ENCODE measurements at places on chromosomes 3 and 15.

- ATAC-seq = no peak
These were observed 415.3 kb downstream of the CNTN4 start for GRCh38 chr3:2513986-2514385.

DNA sequence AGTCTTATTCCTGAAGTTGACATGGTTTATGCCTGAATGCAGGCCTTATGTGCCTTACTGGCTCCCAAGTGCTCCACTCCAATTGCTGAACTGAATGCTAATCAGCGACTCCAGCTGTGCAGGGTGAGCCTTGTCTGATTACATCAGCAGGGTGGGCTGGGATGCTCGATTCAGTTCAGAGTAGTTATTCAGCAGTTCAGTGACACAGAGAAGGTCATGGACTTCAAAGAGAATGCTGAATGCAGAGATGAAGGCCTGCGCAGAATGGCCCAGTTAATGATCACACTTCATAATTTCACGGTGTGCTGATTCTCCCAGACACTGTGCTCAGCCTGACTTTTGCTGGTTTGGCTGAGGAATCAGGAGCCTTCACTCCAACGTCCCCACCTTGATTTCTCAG, 63.6 kb downstream of the CLDN1 start:
- ATAC-seq = no peak

GRCh38 chr3:30227571-30228301, 378.7 kb upstream of the TGFBR2 start:
- peak; percentile 60 for ATAC-seq

- ATAC-seq = no peak
These were observed 433.7 kb upstream of the NAALADL2 start for GRCh38 chr3:174425422-174425821.

GRCh38 chr15:74123658-74124057, 6.7 kb upstream of the ISLR2 start:
- no peak for ATAC-seq

DNA sequence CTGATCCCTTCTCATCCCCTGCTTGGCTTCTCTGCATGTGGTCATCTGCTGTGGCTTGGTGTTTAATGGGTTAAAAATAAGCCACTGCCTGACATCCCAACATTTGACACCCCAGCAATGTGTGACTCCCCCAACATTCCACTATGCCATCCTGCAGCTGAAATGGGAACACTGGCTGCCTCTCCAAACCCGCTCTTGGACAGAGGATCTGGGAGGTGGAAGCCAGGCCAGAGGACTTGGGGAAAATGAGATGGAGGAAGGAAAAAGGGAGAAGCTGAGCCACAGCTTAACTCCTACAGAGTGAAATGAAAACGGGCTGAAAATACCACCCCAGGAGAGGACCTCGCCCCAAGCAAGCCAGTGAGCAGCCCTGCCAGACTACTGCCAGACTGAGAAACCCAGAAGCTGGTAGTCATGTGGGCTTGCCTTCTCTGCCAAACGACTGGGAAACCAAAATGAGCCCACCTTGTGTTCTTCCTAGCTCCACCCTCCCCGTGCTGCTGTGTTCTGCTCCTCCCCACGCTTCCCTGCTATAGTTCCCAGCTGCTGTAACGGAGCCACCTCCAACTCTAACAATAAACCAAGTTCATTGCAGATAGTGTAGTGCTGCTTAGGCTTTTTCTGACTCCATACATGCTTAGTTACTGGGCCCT, 13.7 kb downstream of the MAP1A start:
- ATAC-seq = no peak

DNA sequence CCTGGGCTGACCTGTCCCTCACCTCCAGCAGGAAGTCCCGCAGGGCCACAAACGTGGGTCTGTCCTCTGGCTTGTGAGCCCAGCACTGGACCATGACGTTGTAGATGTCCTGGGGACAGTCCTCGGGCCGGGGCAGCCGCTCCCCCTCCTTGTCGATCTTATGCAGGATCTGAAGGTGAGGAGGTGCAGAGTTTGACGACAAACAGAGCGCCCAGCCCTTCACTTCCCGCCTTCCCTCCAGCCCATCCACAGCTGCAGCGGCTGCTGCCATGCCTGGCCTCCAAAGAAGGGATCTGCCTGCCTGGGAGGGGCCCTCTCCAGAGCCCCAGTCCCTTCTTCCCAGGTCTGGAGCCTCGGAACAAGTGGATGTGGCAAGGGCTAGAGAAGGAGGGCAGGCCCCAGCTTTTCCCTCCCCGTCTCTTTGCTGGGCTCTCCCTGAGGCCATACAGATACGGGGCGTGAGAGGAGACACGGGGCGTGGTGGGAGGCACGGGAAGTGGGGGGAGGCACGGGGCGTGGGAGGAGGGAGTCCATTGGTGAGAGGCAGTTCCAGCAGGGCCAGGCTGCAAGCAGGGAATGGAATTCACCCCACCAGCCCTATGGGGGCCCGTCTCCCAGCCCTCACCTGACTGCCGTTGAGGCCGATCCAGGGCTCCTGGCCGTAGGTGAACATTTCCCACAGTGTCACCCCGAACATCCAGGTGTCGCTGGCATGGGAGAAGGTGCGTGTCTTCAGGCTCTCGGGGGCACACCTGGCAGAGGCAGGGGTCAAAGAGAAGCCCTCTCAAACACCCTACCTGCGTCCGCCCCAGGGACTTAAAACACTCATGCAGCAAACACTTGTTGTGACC, 29.7 kb downstream of the TNK2 start:
- ATAC-seq = no peak

- ATAC-seq = no peak
These were observed 9.4 kb upstream of the STRIT1 start for GRCh38 chr3:155302891-155303290.

DNA sequence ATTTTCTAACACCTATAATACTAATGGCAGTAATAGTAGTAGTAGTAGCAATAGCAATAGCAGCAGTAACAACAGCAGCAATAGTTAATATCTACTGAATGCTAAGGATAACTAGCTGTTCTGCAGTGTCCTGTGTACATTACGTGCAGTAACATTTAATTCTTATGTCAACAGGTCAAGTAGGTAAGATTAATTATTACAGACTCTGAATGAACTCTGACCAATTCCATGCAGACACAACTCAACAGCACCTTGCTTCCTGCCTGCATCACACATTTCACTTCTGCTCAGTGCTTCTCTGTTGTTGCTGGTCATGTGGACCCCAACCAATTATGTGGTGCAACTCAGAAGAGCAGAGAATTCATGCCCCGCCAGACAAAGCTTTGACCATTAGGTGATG, 39.9 kb upstream of the ARHGEF26 start:
- no peak for ATAC-seq

DNA sequence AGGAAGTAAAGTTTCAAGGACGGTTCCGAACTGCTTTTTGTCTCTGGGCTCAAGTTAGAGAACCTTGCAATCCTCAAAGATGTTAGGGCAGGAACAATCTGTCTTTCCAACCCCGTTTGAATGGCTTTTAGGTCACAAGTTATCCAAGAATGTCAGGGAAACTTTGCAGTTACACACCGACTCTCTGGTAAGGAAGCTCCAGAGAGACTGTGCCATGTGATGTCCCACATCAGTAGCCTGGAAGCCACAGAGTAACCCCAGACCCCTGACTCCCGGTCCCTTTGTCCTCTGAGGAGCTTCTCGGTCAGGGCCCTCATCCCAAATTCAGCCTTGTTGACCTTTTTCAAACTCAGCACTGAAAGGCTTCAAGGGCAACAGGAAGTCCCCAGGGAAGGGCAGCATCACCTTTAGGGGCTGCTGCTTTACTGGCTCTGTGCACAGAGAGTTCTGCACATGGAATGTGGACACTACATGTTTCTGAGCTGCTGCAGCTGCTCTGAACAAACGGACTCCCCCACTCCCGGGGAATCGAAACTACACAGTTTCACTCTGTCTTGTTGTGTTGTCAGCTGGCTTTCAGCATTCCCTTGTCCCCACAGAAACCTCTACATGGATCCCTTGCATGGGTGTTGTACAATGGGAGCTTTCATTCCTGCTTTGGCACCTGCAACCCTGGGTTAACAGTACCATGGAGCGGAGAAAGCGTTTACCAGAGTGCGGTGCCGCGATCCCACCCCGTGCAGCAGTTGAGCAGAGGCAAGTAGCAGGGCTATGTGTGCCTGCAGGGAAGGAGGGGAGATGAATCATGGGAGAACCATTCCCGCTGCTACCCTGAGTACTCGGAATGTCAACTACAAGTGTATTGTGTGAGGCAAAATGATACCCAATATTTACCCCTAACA, 408.2 kb upstream of the THBS1 start:
- ATAC-seq = peak; percentile 73

DNA sequence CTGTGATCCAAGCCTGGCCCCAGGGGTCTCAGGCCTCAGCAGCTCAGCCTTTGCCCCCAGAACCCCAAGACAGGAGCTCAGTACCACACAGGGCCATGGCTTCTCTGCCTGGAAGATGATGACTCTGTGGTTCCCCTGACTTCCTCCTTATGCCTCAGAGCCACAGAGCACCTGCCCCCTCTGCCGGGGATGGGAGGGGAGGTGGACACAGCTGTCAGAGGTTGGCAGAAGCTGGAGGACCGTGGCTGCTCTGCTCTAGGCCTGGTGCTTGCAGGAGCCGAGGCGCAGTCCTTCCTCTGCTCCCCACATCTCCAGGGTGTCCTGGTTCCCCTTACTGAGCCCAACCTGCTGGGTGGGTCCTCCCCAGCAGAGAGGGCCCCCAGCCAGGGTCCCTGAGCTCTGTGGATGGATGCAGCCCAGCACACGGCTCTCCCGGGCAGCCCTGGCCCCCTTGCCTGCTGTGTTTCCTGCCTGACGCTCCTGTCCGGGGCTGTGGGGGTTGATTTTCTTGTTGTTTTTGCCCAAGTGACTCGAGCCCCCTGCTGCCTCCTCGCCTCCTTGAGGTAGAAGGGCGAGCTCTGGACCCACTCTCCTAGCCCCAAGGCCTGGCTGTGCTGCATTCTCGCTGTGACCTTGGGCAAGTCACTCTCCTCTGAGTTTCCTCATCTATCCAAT, 36.6 kb downstream of the PSTPIP1 start:
- no peak for ATAC-seq

DNA sequence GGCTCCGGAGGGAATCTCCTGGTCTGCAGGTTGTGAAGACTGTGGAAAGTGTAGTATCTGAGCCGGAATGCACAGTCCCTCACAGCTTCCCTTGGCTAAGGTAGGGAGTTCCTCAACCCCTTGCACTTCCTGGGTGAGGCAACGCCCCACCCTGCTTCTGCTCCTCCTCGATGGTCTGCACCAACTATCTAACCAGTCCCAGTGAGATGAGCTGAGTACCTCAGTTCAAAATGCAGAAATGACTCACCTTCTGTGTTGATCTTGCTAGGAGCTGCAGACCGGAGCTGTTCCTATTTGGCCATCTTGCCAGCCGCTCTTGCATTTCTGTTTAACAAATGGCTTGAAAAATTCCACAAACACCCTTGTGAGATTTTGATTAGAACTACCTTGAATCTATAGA, 156.1 kb downstream of the STXBP5L start:
- no peak for ATAC-seq

DNA sequence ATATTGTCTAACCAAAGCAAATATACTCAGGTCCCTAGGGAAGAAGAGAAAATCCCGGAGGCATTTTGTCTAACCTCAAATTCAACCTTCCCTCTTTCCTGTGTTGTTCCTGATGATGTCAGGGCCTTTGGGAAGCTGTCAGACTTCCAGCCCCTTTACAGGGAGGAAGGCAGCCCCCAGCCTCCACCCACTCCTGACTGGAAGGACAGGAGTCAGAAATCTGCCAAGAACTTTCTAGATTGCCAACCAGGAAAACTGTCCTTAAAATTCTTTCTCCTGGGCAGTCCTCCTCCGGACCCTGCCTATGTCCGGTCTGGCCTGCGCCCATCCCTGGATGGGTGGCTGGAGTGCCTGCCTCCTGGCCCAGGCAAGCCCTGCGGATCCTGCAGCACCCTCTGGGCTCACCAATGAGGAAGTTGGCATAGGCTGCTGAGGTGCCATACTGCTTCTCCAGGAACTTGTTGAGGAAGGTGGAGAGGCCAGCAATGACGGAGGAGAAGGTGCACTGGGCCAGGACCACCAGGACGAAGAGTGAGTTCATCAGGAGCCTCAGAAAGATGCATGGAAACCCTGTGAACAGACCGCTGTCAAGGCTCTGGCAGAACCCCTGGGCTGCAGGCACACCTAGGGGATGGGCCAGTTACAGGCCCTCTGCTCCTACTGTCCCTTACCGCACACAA, 52.6 kb upstream of the RAB6B start:
- peak; percentile 7 for ATAC-seq

DNA sequence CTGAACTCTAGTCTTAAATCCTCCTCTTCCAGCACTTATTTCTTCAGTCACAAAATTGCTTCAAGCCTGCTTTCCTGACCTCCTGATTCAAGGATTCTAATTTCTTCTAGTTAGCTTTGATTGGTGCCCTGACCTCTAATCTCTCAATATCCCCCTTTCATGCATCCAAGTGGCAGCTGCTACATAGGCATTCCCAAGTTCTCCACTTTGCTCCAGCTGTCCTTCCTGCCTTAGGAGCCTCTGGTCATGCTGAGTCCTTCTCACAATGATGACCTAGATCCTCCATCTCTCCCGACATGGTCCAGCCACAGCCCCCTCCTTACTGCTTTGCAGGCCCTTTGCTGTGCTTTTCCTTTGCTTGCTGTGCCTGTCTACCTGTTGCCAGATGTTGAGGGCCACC, 347.8 kb upstream of the C2CD4B start:
- ATAC-seq = no peak

DNA sequence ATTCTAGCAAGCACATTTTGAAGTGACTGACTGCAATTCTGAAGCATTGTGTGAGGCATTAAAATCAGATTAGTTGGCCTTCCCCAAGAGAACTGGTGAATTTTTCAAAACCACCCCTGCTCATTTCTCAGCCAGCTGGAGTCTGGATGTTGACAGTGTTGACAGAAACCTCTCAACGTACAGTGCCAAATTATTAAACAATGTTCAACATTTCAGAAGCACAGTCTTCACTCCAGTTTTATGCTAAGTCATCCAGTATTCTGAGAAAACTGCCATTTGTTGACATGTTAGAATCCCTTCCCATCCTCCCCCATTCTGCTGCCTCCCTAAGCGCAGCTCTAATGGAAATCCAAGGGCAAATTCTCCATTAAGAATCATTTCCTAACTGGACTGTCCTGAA, 369.3 kb upstream of the TRIM42 start:
- no peak for ATAC-seq

DNA sequence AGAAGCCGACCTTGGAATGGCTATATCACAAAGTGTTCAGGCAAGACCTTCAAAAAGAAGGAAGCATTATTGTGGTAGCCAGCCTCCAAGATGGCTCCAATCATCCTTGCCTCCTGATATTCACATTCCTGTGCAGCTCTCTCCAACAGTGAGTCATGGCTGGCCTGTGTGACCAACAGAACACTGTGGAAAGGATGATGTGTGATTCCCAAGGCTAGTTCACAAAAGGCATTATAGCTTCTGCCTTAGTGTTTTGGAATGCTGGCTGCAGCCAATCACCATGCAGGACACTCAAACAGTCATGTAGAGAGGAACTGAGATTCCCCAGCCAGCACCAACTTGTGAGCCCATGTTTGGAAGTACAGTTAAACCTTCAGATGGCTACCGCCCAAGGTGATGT, 102.6 kb downstream of the EFL1 start:
- no peak for ATAC-seq

DNA sequence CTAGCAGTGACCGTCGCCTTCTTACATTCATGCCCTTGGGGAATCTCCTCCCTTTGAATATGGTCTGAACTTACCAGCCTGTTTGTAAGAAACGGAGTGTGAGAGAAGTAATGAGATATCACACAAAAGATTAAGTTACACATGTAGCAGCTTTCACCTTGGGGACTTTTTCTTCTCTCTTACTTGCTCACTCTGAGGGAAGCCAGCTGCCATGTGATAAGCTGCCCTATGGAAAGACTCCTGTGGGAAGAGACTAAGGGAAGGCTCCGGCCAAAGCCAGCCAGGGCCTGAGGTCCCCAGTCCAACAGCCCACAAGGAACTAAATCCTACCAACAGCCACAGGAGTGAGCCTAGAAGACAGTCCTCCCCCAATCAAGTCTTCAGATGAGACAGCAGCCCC, 190.4 kb upstream of the TSC22D2 start:
- ATAC-seq = no peak

All from gastroesophageal sphincter (tissue), 4 donors.